Panc1 (cell line): ENCODE measurements at places on chromosomes 12 and 14. TPM values are rescaled to one million over a fixed set of nuclear protein-coding genes. Genes with fewer than 3 reads are reported as not detected.

DNA sequence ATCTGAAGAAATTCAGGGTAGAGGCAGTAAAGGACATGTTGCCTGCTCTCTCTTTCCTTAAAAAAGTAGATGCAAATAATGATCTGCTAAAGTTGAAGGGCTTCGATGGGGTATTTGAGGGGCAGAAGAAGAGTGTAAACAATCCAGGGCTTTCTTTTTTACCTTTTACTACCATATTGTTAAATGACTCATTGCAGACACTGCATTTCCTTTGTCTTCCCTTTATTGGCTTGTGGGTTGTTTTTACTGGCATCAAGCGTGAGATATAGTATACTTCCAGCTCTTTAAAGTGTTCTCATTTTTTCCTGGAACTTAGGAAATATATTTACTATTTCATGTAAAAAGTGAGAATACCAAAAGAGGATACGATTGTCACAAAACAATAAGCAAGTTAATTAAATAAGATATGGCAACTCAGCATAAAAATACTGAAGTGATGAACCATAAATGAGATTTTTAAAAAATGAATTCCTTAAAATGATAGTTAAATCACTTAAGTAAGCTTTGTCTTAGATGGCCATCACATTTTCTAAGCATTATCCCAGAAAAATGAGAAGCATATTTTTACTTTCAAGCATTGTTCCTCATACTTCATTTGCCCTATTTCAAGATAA, 72.3 kb upstream of the KRAS start:
- DNase-seq = no peak

- no peak for DNase-seq
These were observed 11.1 kb upstream of the EGLN3 start for GRCh38 chr14:33962016-33962415.

Gene SCNN1A
- total RNA-seq = 17.1 TPM

DNA sequence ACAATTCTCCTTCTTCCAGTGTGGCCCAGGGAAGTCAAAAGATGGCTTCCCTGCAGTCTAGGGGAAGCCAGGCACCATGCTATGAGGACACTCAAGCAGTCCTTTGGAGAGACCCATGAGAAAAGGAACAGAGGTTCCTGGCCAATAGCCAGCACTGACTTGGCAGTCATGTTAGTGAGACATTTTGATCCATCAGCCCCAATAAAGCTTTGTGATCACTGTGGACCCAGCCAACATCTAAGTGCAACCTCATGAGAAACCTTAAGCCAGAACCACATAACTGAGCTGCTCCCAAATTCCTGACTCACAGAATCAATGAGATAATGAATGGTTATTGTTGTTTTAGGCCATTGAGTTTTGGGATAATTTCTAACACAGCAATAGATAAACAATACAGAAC, 51.0 kb upstream of the NAP1L1 start:
- no peak for DNase-seq

DNA sequence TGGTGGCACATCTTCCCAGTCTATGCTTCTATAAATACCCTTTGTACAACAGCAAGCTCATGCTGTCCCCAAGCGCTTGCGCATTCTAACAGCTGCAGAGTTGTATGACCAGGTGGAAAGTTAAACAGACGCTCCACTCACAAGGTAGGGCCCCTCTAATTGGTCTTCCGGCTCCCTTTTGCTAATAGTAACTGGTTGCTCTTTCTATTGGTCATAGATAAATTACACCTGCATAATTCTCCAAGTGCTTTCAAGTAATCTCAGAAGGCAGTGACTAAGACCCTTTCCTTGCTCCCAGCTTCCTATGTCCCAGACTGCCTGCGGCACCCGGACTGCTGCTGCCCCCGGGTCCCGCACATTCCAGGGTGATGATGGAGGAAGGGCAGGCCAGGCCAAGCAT, 6.1 kb upstream of the TSPAN9 start:
- DNase-seq = no peak

- DNase-seq = no peak
These were observed 291.4 kb downstream of the PCNX1 start for GRCh38 chr14:71198687-71199086.

DNA sequence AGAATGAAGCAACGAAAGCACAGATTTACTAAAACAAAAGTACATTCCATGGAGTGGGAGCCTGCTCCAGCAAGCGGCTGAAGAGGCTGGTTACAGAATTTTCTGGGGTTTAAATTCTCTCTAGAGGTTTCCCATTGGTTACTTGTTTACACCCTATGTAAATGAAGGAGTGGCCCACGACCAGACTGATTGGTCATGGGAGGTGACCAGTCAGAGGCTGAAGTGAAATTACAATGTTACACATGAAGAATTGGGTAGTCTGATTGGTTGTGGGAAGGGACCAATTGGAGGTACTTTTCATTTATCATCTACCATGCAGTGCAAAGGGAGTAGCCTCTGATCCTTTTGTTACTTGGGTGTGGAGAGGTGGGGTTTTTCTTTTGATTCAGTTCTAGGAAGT, 36.2 kb upstream of the APPL2 start:
- DNase-seq = no peak

- DNase-seq = no peak
These were observed 44.7 kb downstream of the RIMKLB start for GRCh38 chr12:8742501-8742900.

GRCh38 chr12:45302621-45303369, 86.9 kb downstream of the ANO6 start:
- DNase-seq = no peak

DNA sequence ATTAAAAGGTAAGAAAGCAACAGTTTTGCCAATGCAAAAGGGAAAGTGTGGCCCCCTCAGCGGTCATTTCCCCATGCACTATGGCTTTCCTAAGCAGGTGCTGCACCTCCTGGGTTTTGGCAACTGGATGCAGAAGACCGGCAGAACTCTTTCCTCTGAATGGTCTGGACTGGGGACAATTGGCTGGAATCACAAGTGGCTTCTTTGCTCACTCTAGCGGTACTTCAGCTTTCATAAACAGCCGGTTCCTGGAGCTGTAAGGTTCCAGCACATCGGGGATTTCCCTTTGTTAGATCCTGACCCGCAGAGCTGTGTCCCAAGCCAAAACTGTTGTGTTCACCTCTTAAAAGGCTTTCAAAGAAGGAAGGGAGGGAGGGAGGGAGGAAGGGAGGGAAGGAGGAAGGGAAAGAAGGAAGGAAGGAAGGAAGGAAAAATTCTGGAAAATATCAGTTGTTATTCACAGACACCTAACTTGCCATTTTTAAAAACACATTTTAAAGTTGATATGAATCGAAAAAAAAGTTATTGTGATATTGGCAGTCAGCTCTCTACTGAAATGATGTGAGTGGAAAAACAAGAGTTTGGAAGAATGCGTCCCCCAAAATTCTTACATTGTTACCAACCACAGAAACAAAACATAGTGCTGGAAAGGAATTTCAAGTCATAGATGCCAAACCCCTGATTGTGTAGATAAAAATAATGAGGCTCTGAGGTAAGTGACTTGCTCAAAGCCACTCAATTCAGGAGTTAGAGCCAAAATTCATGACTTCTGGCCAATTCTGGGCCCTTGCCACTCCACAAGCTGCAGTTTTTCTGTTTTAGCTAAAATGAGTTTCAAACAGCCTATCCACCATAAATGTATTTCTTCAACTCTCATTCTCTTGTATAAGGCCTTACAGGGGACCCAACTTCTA, 220.6 kb upstream of the HMGA2 start:
- peak; percentile 57 for DNase-seq

DNA sequence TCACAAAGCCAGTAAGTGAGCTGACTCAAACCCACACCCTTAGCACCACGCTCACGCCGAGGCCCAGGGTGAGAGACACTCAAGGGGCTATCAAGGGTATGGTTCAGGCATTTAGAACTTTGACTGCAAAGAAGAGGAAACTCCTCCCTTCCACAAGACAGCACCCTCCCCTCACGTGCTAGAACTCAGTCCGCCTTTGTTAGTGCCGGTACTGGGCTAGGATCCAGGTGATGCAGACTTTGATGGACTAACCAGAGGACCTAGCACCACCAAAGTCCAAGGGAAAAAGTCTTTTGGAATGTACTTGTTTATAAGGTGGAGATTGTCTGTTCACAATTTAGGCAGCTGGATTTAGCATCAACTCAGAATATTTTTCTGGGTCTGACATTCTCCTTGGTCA, 33.7 kb downstream of the VWF start:
- no peak for DNase-seq

GRCh38 chr12:13538136-13538535, 341.6 kb downstream of the EMP1 start:
- DNase-seq = no peak

DNA sequence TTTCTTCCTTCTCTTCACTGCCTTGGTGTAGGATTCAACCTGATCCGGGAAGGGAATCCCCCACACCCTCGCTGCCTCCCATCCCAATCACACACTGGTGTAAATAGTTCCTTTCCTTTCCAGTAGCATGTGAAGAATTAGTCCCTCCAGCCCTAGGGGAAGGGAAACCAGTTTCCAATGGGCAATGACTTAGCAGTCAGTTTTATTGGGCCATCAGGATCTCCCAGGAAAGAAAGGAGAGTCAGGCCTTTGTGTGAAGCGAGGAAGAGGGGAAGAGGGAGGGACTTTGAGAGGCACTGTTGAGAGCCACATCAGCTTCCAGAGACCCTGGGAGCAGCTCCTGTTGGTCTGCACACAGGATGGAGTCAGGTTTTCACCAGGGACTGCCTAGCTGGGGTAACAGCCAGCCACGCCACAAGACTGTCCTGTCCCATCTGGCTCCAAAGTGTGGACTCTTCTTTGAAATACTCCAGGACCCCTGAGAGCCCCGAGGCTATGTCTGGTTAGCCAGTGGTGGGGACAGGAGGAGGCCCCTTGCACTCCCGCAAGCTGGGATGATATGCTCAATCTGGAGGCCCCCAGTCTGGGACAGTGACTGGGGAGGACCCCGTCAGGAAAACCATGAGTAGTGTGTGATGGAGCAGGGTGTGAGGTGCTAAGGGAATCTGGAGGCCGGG, 27.9 kb downstream of the MOAP1 start:
- DNase-seq = no peak

- DNase-seq = no peak
These were observed 8.5 kb upstream of the SYNE3 start for GRCh38 chr14:95524706-95525512.

DNA sequence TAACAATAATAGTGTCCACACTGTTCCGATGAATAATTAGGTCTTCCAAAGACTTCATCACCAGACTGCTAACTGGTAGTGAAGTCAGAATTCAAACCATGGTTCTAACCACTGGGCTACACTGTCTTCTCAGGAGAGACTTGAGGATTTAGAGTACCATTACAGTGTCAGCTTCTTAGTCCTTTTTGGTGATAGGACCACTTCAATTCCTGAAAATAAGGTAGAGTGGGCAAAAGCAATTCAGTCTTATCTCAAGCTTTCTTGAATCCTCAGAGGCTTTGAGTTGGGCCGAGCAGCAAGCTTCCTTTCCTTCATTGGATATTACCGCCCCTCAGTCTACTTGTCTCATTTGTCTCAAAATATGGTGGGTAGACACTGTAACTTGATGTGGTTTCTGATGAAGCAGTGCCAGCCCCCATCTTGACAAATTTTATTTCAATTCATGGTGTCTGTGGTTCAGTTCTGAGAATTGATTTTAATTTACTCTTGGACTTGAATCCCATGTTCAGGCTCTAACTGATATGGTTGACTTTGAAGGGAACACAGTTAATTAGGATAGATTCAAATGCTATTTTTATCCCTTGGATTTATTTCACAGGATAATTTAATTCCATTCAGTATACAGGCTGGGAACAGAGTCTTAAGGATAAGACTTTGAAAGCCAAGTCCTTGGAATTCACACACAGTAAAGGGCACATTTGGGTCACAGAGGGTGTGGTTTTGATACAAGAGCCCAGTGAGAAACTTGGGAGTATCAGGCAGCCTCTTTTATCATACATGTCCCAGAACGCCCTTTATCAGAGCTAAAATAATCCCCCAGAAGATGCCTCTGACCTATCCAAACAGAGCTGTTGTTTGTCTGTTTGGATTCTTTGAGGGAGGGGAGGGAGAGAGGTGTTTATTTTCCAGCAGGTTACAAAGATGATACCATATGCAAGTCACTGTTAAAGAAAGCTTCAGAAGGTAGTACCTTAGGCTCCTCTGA, 167.3 kb downstream of the PRKCH start:
- no peak for DNase-seq

- DNase-seq = no peak
These were observed 75.7 kb downstream of the MYRFL start for GRCh38 chr12:69900720-69901131.

Gene ACAD10
- total RNA-seq = 30.8 TPM

- no peak for DNase-seq
These were observed 581.2 kb downstream of the ALG10 start for GRCh38 chr12:34603382-34604035.

DNA sequence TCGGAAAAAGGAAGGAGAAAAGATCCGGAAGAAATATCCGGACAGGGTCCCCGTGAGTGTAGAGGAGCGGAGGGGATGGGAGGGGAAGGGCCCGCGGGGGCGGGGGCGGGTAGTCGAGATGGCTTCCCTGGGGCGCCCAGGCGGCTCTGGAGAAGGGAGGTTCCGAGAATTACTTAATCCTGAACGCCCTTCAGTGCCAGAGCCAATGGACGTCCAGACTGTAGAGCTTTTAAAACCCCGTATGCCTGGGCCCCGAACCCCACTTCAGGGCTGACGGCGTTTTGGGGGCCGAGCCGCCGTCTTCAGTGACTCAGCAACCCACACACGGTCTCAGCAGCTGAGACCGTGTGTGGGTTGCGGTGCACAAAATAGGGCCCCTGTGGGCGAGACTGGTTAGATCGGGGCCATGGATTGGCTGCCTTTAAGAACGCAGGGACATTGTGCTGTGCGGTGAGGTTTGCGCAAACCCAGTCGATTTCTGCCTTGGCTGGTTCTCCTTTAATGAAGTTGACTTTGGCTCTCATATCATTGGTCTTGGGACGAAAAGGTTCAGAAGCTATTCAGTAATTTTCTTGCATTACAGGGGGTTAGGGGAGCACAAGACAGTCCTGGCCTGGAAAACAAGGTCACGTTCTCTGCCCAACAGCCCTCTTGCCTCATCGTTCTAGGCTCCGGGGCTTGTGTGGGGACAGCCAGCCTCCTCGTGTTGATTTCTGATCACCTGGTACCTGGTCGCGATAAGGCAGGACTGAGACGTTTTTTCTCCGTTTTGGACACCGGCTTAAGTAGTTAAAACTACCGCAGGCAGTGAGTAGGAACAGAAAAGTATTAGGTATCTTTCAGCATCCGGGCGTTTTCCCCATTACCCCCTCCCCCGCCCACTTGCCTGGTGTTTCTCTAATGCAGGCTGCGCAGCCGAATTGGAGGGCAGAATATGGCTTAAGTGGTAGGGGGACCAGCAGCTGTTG, 775 bp downstream of the GABARAPL1 start:
- no peak for DNase-seq

GRCh38 chr14:38870296-38870836, 232.7 kb downstream of the SEC23A start:
- no peak for DNase-seq
